ENCODE measurements at places on chromosomes 1 and 21.

GRCh38 chr21:36835383-36835795 is 131.1 kb downstream of the HLCS start:
- DNase-seq = no peak

DNA sequence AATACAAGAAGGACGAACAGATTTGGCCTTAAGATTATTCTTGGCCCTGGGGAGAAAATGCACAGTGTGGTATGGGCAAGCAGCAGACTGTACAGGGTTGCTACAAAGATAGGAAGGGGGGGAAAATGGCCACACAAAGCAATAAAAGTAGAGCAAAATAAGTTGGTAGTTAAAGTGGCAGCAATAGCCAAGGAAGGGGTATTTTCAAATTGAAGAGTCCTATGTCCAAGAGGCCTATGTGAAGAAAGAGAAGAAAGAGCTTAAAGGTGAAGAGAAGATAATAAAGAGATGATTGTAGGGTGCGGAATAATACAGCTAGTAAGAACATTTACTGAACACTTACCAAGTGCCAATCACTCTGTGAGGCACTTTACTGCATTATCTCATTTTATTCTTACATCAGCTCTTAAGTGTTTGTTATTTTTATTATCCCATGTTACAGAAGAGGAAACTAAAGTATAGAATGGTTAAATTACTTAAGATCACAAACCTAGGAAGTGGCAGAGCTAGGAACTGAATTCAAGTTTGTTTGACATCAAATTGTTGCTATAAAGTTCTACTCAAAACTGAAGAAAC is 88.1 kb upstream of the TTC39A start:
- no peak for DNase-seq

DNA sequence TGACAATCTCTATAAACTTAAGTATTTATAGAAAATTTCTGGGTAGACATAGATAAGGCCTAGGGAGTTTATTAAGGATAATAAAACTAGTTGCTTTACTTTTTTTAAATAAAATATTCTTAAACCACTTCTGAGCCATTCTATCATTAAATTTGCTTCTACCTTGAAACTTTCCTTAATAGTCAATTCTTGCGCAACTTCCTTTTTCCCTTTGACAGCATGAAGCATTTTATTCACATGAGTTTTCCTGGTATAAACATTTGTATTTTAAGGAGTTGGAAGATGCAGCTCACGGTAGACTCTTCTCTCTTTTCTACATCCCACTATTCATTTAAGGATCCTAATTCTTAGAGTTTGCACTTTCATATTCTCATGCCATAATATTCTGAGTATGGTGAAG is 75.8 kb upstream of the DPH5 start:
- no peak for DNase-seq

- DNase-seq = no peak
Measured at GRCh38 chr1:18380288-18380687, 100.4 kb upstream of the KLHDC7A start.

DNA sequence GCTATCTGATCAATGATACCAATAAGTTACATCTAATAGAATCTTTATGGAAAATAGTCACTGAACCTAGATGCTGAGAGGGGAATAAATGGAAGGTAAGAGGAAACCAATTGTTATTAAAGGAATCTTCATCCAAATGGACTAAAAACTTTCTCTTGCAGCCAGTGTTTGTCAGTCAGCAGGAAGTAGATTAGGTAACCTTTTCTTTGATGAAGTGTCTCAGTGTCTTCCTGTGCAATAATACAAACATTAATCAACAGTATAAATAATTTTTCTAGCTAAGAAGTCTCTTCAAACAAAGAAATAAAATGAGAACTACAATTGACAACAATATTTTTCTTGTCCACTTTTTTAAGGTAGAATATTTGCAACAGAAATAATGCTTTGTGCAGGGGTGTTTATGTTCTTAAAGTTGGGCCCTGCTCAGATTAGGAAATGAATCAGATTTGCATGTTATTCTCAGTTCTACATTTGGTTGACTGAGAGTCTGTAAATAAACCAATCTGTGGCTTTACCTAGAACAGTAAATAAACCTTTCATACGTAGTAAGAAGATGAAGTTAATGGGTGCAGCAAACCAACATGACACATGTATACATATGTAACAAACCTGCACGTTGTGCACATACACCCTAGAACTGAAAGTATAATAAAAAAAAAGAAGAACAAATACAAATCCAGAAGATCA is 391.4 kb downstream of the MRPL39 start:
- no peak for DNase-seq

- DNase-seq = no peak
Measured at GRCh38 chr1:85115933-85116332, 67.6 kb upstream of the MCOLN3 start.

DNA sequence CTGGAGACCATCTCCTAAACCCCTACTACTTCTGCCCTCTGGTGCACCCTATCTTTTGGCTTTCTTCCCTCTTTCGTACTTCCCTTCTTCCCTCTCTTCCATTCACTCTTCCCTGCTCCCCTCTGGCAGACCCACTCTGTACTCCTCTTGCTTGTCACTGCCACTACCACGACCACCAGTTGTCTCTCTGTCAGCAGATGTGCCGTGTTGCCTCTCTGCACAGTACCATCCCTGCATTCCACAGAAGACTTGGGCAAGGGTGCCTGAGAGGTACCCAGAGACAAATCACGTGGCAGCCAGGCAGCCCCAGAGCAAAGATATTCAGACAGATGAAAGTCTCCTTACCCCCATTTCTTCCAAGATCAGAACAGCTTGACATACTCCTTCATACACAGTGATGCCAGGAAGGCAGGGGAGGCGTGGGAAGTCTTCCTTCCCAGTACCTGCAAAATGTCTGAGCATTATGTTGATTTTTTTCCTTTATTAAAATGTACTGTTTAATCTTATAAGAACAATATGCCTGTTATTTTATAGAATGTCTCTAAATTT is 15.0 kb downstream of the CAMSAP2 start:
- DNase-seq = no peak

- DNase-seq = peak; percentile 60
Measured at GRCh38 chr1:16243936-16244649, 7.1 kb upstream of the CPLANE2 start.

- no peak for DNase-seq
Measured at GRCh38 chr1:176786274-176786673, 323.3 kb downstream of the PAPPA2 start.

GRCh38 chr1:176193023-176193422 is 14.1 kb downstream of the COP1 start:
- DNase-seq = no peak

- DNase-seq = peak; percentile 14
Measured at GRCh38 chr1:229199261-229200243, 71.4 kb upstream of the RAB4A start.

- no peak for DNase-seq
Measured at GRCh38 chr1:76257823-76258222, 183.3 kb downstream of the ST6GALNAC3 start.

DNA sequence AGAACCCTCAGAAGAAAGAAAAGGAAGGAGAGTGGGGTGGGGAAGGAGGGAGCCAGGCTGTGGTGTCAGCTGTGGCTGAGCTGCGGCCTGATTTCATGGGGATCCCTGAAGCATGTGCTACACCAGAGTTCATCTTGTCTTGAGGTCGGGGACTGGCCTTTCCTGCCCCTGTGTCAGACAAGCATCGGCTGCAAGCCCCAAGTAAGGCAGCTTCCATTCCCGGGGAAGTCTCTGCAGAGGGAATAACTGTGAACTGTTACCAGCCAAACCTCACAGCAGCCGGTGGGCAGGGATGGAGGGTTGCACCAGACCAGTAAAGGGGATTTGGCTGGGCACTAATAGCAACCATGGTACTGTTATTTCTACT is 35.7 kb upstream of the BTG2 start:
- DNase-seq = no peak

DNA sequence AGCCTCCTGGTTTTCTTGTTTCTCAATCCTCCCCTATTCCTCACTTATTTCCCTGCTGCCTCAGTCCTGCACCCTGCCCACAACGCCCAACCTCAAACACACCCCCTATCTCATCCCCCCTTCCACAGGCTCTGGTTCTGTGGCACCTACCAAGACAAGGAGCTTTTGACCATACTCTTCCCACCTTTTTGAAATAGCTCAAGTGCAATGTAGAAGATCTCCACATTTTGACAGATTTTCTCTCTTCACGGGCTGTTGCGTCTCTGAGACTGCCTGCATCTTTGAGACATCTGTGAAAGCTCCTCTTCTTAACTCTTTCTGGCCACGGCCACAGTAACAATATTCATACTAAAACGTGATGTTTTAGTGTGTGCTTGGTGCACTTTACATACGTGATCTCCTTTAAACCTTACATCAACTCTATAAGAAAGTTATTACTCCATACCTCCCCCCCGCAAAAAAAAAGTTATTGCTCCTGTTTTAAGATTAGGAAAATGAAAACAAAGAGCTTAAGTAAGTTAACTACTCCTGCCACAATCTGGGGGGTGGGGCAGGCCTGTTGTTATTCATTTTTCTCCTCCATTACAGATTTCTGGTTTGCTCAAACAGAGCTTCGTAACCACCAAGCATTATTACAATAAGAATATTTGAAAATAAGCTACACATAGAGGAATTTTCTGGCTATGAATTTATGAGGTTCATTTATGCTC is 1.8 kb upstream of the SERBP1 start:
- no peak for DNase-seq

GRCh38 chr1:213333121-213333520 is 282.1 kb downstream of the RPS6KC1 start:
- no peak for DNase-seq

GRCh38 chr1:19846338-19846737 is 31.3 kb upstream of the RNF186 start:
- DNase-seq = no peak

GRCh38 chr1:233543338-233544255 is 70.3 kb upstream of the KCNK1 start:
- no peak for DNase-seq

- DNase-seq = no peak
Measured at GRCh38 chr1:60255565-60255964, 182.0 kb upstream of the C1orf87 start.

GRCh38 chr1:2637442-2638145 is 4.8 kb upstream of the MMEL1 start:
- no peak for DNase-seq

DNA sequence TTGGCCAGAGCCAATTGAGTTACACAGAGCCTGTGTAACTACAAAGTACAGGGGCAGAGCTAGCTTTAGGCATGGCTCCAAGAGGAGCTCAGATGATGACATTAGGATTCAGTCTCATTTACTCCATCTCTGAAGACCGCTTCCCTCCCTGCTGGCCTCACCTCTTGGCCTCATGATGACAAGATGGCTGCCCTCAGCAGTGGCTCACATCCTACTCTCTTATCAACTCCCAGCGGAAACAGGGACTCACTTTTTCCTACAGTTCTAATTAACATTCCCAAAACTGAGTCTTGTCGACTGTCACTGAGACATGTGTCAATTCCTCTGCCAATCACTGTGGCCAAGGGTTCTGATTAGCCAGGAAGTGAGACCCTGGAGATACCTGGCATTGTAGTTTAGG is 59.4 kb upstream of the ECE1 start:
- DNase-seq = no peak

DNA sequence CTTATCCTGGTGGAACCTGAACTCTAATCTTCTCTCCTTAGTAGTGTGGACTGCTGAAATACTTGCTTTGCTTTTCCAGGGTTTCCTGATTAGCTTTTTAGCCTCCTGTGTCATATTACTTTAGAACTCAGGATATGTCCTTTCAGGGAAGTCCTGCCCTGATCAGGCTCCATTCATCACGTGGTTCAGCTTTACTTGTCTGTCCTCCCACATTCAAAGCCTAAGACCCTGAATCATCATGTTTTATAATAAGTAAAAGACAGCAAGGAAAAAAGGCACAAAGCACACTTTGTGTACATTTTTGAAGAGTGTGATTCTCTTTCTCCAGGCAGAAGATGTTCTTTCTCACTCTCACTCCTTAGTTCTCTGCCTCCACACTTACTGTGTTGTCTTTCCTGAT is 70.6 kb downstream of the PATJ start:
- DNase-seq = no peak

- no peak for DNase-seq
Measured at GRCh38 chr1:108590957-108591356, 31.1 kb downstream of the EEIG2 start.

DNA sequence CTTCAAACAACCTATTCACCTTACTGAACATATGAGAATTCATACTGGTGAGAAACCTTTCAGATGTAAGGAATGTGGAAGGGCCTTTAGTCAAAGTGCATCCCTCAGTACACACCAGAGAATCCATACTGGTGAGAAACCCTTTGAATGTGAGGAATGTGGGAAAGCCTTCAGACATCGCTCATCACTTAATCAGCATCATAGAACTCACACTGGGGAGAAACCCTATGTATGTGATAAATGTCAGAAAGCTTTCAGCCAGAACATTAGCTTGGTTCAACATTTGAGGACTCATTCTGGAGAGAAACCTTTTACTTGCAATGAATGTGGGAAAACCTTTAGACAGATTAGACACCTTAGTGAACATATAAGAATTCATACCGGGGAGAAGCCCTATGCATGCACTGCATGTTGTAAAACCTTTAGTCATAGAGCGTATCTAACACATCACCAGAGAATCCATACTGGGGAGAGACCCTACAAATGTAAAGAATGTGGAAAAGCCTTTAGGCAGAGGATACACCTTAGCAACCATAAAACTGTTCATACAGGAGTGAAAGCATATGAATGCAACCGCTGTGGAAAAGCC is 13.2 kb upstream of the EXO5 start:
- DNase-seq = no peak

DNA sequence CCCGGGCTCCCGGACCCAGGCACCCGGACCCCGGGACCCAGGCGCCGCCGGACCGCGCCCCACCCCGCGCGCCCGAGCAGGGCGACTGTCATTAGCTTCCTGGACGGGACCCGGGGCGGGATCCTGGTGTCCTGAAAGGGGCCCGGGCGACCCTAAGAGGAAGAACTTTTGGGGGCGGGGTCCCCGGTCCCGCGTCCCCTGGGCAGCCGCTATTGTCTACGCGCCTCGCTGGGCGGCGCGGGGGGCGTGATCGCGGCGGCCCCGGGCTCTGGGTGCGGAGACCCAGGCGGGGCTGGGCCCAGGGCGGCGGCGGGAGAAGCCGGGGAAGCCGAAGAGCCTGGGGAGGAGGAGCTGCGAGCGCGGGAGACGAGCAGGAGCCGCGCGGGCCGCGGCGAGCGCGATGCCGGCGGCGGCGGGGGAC is 465 bp downstream of the HUNK start:
- DNase-seq = no peak

GRCh38 chr21:38459490-38459889 is 38.8 kb downstream of the ERG start:
- DNase-seq = no peak

GRCh38 chr1:232282498-232282897 is 347.4 kb downstream of the SIPA1L2 start:
- no peak for DNase-seq

DNA sequence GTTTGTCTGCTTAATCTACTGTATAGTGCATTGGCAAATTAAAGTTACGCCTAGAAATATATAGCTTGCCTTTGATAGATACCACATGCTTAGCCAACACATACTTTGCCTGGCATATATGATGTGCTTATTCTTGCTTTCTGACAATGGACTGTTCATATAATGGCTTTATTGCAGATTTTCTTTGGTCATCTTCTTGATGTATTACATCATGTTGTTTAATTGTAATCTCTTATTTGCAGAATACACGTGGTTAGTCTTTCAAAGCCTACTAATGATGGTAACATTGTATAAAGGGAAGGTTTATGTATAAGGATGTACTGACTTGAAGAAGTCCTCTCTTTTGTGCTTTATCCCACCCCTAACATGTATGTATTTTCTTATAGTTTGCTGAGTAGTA is 201.5 kb downstream of the PDE4B start:
- DNase-seq = no peak

Measured in activated effector memory CD4-positive, alpha-beta T cell treated with Interleukin-2 at 50 U/mL for 16 hours (primary cell).